ENCODE measurements at places on chromosomes 1 and 21.

- no peak for DNase-seq
Measured at GRCh38 chr1:115283249-115283648, 54.8 kb downstream of the NGF start.

- DNase-seq = no peak
Measured at GRCh38 chr1:24343412-24344089, 24.4 kb downstream of the GRHL3 start.

DNA sequence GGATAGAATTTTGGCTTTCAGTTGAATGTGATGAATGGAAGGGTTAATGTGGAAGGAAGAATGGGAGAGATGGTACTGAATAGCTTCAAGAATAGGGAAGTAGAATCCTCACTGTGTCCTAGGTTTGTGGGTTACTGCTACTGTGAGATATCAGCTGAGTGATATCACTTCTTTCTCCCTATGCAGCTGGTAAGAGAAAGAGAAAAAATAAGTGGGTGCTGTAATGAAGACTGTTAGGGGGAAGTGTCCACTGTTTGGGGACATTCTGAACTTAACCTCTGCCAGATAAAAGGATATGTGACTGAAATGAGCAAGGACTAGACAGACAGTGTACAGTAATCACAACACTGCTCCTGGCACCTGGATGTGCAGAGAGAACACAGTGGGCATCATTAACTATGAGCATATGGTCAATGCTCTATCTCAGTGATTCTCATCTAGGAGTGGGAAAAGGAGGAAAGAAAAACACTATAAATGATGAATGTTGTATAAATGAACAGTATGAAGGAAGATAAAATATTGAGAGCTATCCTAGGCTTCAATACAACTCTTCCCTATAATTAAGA is 25.6 kb upstream of the MOB3C start:
- DNase-seq = no peak

DNA sequence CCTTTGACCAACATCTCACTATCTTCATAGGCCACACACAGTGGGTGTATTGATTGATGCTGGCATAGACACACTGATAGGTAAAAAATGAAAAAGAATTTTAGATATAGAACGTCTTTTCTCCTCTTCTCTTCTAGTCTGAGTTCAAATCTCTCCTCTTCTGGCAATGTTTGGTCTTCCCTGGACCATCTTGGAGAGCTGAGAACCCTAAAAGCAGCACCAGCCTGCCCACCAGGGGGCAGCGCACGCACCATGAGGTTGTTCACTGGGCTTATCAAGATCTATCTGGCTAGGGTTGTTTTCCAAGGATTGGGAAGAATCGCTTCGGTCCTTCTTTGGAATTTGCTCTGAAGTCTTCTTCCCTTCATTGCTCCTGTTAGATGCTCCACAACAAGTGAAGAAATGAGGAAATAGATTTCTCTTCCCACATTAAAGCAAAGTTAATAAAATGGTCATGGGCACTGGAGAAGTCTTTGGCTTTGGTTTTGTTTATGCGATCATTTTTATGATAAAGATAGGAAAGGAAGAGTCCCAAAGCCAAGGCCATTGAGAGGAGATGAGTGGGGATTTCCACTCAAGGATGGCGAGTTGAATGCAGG is 104.0 kb upstream of the OLIG2 start:
- DNase-seq = no peak

GRCh38 chr21:16533692-16534407 is 804.1 kb downstream of the USP25 start:
- peak; percentile 22 for DNase-seq

- peak; percentile 22 for DNase-seq
Measured at GRCh38 chr1:167881069-167881468, 32.9 kb downstream of the ADCY10 start.

- DNase-seq = no peak
Measured at GRCh38 chr1:107362468-107363140, 221.8 kb downstream of the NTNG1 start.

DNA sequence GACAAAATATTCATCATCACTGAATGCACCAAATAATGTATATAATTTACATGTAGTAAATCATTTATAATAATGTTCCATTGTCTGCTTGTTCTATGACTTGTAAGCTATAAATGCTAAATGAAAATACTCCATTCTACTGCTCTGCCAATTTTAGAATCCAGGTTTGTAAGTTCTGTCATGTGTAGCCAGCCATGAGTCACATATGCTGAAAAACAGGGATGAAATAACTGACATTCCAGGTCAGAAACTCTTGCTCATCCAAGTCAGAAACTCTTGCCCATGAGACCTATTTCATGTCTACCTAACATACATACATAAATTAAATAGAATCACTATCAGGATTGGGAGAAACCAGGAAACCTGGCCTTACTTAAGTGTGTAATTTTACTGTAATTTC is 95.6 kb downstream of the ASH1L start:
- DNase-seq = peak; percentile 81

GRCh38 chr1:94093996-94094395 is 27.0 kb downstream of the ABCA4 start:
- no peak for DNase-seq

Measured in HCEC 1CT (cell line).